ENCODE measurements at places on chromosomes 6 and 20.

DNA sequence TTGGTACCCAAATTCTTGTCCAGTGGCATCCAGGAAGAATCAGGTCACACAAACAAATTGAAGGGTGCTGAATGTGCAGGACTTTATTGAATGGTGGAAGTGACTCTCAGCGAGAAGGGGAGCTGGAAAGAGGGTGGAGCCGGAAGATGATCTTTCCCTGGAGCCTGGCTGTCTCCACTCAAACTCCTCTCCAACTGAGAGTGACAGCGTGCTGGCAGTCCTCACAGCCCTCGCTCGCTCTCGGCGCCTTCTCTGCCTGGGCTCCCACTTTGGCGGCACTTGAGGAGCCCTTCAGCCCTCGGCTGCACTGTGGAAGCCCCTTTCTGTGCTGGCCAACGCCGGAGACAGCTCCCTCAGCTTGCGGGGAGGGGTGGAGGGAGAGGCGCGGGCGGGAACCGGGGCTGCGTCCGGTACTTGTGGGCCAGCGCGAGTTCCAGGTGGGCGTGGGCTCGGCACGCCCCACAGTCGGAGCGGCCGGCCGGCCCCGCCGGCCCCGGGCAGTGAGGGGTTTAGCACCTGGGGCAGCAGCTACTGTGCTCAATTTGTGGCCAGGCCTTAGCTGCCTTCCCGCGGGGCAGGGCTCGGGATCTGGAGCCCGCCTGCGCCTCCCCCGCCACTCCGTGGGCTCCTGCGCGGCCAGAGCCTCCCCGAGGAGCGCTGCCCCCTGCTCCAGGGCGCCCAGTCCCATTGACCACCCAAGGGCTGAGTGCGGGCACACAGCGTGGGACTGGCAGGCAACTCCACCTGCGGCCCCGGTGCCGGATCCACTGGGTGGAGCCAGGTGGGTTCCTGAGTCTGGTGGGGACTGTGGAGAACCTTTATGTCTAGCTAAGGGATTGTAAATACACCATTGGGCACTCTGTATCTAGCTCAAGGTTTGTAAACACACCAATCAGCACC is 26.7 kb upstream of the MBOAT1 start:
- no peak for DNase-seq

DNA sequence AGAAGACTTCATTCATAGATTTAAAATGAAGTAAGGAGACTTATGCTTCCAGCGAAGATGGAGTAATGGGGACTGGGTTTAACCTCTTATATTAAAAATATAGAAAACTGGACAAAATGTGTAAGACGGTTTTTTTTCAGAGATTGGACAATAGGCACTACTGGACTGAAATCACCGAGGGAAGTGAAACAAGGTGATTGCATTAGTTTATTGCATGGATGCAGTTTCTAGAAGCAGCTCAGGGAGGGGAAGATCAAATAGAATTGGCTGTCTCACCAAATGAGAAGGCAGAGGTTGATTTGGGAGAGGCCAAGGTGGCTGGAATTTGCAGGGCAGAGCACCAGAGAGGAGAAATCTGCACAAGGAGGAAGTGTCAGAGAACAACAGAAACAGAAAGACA is 162.6 kb downstream of the DNAH8 start:
- DNase-seq: no peak

DNA sequence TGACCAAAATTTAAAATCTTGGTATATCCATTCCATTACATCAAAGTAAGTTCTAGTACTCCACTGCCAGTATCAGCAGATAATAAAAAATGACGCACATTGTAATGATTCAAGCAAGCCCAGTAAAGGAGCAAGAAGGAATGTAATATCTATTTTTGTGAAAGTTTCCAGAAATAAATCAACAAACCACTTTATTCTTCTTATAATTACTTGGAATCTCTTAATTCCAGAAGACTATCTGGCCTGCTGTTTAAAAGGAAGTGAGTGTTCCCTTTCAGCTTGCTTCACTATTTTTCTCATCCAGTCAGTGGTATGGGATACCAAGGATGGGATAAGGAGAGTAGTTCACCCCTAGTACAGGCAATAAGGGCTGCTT is 42.2 kb upstream of the DSE start:
- DNase-seq: no peak

GRCh38 chr6:76774781-76775384 is 688.4 kb downstream of the HTR1B start:
- no peak for DNase-seq

Measured in activated naive CD4-positive, alpha-beta T cell treated with Interleukin-2 at 50 U/mL for 16 hours (primary cell).